ENCODE measurements at places on chromosomes 11 and 22.

- DNase-seq = no peak
- H3K27me3 ChIP-seq = peaks cover 2% of the 10 kb centered on the region
- no peaks in the 10 kb centered on the region for H3K36me3 ChIP-seq
- no peak overlapping the region for H3K4me3 ChIP-seq
- no peaks in the 10 kb centered on the region for H3K4me1 ChIP-seq
- no peak overlapping the region for H3K27ac ChIP-seq
These were observed 78.7 kb downstream of the COMMD9 start for GRCh38 chr11:36210529-36210928.

DNA sequence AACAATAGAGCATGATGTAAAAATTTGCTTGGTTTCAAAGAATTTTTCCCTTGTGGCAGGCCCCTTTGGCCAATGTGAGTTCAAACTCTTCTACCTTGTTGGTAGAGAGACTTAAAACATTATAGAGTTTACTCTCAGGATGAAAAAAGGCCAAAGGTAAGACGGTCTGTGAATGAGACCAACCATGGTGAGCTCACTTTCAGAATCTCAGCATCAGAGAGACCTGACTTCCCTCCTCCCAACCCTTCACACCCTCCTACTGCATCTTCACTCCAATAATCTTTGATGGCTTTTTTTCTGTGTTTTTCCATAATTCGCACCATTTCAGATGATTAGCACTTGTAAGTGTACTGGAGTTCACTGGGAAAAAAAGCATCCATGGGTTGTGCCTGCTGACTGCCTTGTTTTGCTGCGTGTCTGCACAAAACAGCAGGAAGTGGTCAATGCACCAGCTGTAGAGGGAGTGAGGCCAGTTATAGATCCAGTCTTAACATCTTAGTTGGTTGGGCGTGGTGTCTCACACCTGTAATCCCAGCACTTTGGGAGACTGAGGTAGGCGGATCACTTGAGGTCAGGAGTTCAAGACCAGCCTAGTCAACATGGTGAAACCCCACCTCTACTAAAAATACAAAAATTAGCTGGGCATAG lies 64.1 kb downstream of the SLC1A2 start:
- no peak overlapping the region for H3K27ac ChIP-seq
- no peaks in the 10 kb centered on the region for H3K4me1 ChIP-seq
- no peaks in the 10 kb centered on the region for H3K27me3 ChIP-seq
- DNase-seq = no peak
- H3K4me3 ChIP-seq = no peak overlapping the region

DNA sequence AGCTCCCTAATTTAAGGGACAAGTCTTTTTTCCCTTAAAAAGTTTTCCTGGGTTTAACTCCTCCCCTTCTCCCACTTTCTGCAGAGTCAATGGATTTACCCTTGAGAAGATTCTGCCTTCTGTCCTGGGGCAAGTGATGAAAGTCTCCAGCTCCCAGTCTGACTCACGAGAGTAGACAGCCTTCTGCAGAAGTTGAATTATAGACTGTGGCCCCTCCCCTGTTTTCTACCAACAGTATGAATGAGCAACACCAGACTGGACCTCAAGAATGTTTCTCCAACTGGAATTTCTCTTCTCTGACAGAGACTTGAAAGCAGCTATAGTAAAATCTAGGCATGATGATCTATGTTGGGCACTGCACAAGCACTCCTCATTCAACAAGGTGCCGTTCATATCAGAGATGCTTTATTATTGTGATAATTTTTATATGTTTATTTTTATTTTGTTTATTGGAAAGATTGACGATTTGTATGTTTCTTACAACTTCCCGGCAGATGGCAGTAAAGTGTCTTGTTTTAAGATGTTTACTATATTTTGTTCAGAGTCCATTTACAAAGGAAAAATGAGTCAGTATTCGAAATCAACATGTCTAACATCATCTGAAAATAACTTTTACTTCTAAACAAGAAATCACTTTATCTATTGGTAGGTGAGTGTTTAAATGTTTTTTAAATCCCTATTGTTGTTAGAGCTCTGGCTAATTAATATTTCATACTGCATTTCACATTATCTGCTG lies 56.6 kb downstream of the LMO2 start:
- H3K27me3 ChIP-seq = no peaks in the 10 kb centered on the region
- no peaks in the 10 kb centered on the region for H3K36me3 ChIP-seq
- no peak overlapping the region for H3K4me3 ChIP-seq
- no peak overlapping the region for H3K27ac ChIP-seq

DNA sequence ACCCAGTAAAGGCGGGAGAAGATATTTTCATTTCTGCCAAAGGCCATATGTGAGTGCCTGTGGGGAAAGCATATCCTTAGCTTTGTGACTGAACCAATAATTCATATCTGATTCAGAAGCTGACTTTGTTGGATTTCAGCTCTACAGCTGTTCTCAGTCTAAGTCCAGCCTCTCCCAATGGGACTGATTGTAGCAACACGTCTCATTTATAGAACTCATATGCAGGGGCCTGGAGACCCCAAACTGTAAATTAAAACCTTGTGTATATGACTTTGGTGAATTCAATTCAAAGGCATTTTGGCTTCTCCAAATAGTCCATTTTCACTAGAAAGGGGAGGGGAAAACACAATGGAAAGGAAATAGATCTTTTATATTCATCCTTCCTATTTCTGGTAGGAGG lies 250.4 kb upstream of the SORL1-AS1 start:
- H3K4me1 ChIP-seq = peaks cover 9% of the 10 kb centered on the region
- no peak for DNase-seq
- H3K27me3 ChIP-seq = peaks cover 3% of the 10 kb centered on the region
- no peaks in the 10 kb centered on the region for H3K36me3 ChIP-seq
- no peak overlapping the region for H3K27ac ChIP-seq

DNA sequence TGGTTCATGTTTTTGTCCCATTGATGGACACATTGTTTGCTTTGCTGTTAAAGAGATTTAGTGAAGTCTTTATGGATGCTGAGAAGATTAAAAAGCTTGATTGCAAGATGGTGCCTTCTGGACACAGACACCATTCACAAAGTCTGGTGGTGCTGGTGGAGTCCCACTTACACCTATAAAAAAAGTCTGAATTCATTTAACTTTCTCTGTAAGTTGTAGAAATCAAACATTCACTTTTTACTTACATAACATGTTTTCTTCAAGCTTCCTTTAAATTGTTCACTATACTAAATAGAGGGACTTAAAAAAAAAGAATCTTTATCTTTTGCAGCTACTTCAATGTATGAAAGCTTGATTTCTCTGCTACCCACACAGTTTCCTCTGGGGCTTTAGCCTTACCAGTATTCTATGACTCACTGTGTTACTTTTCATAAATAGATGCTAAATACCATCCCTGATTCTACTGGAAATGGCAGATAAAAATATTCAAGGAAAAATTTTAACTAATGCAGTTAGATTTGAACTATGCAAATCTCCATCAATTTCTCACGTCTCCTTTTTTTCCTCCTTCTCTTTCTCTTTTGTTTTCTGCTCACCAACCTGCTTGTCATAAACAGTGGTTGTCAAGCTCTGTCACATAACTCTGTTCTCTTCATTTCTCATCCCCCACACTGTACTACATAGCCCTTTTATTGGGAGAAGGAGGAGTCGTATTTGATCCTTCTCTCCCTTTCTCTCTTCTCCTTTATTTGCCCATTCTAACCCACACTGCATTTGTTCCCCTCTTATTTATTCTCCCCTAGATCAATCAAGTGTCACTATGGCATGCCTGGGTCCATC lies 89.7 kb downstream of the FAM76B start:
- DNase-seq = no peak
- H3K36me3 ChIP-seq = no peaks in the 10 kb centered on the region
- H3K27ac ChIP-seq = no peak overlapping the region

- H3K27me3 ChIP-seq = no peaks in the 10 kb centered on the region
- H3K4me3 ChIP-seq = no peak overlapping the region
- DNase-seq = no peak
- no peak overlapping the region for H3K27ac ChIP-seq
- no peaks in the 10 kb centered on the region for H3K36me3 ChIP-seq
These were observed 87.2 kb downstream of the PHF21A start for GRCh38 chr11:46034041-46034440.

DNA sequence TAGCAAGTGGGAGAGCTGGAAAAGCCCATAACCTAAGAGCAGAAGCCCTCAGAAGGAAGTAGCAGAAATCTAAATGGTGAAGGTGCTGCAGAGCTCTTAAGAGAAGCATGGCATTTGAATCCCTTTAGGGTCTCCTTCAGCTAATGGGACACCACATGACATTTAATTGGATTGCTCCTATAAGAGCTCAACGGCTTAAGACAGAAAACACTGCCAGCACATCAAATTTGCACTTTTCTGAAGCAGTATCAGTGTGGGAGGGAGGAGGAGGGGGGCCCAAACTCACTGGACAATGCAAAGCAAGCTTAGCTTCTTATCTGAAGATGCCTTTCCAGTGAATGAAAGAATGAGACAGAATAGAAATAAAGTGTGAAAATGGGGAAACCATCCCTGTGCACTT lies 287.9 kb upstream of the MTNR1B start:
- DNase-seq = no peak
- H3K27ac ChIP-seq = no peak overlapping the region
- H3K27me3 ChIP-seq = peaks cover 2% of the 10 kb centered on the region

- DNase-seq = no peak
- peaks cover 2% of the 10 kb centered on the region for H3K4me1 ChIP-seq
- no peak overlapping the region for H3K4me3 ChIP-seq
- H3K27me3 ChIP-seq = no peaks in the 10 kb centered on the region
These were observed 151.7 kb downstream of the UVRAG start for GRCh38 chr11:75966537-75967287.

DNA sequence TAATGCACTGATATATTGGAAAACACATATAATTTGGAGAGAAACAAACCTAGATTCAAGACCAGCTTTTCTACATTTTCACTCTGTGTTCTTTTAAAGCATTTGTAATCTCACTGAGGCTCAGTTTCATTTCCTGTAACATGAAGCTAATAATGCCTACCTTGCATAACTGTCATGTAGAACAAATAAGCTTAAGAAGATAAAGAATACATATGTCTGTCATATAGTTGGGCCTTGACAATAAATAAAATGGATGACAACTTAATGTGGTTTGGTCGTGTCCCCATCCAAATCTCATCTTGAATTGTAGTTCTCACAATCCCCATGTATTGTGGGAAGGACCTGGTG lies 35.2 kb upstream of the FIBIN start:
- H3K27me3 ChIP-seq = no peaks in the 10 kb centered on the region
- H3K36me3 ChIP-seq = no peaks in the 10 kb centered on the region
- no peak for DNase-seq
- no peaks in the 10 kb centered on the region for H3K4me1 ChIP-seq

DNA sequence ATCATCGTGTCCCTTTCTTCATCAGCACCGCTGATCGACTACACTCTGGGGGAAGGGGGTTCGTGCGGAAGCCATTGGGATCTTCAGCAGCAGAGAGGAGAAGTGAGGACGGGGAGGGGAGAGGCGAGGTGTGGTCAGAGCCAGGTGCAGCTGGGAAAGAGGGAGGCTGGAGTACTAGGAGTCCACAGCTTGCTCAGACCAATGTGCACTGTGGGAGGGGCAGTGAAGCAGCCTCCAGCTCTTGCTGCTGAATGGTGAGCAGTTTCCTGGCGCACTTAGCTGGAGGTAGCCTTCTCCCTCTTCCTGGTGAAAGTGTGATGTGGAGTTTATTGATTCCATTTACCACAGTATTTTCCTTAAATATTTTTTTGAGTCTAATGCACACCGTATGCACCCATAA lies 99.0 kb upstream of the NECTIN1 start:
- no peak overlapping the region for H3K4me3 ChIP-seq
- H3K36me3 ChIP-seq = no peaks in the 10 kb centered on the region
- peaks cover 13% of the 10 kb centered on the region for H3K4me1 ChIP-seq
- no peak overlapping the region for H3K27ac ChIP-seq
- DNase-seq = no peak

GRCh38 chr11:44629732-44630345 lies 64.4 kb downstream of the CD82 start:
- H3K4me3 ChIP-seq = no peak overlapping the region
- peaks cover 18% of the 10 kb centered on the region for H3K27me3 ChIP-seq
- peaks cover 39% of the 10 kb centered on the region for H3K4me1 ChIP-seq
- DNase-seq = no peak
- peaks cover 10% of the 10 kb centered on the region for H3K36me3 ChIP-seq

GRCh38 chr22:27635435-27635834 lies 166.1 kb downstream of the MN1 start:
- H3K36me3 ChIP-seq = no peaks in the 10 kb centered on the region
- no peak overlapping the region for H3K4me3 ChIP-seq
- H3K4me1 ChIP-seq = no peaks in the 10 kb centered on the region
- peaks cover 9% of the 10 kb centered on the region for H3K27me3 ChIP-seq
- DNase-seq = no peak
- H3K27ac ChIP-seq = no peak overlapping the region

GRCh38 chr22:49900441-49901230 lies 17.6 kb downstream of the ALG12 start:
- peaks cover 12% of the 10 kb centered on the region for H3K27me3 ChIP-seq
- no peak for DNase-seq
- no peaks in the 10 kb centered on the region for H3K4me1 ChIP-seq
- H3K36me3 ChIP-seq = peaks cover 28% of the 10 kb centered on the region
- peak overlapping the region; percentile 70 for H3K27ac ChIP-seq
- peak overlapping the region; percentile 85 for H3K4me3 ChIP-seq
